Activated T-cell treated with anti-CD3 and anti-CD28 coated beads, Interleukin-2, amount 50 U/mL, for 24 hours (primary cell): ENCODE measurements at places on chromosomes 7 and 10.

DNA sequence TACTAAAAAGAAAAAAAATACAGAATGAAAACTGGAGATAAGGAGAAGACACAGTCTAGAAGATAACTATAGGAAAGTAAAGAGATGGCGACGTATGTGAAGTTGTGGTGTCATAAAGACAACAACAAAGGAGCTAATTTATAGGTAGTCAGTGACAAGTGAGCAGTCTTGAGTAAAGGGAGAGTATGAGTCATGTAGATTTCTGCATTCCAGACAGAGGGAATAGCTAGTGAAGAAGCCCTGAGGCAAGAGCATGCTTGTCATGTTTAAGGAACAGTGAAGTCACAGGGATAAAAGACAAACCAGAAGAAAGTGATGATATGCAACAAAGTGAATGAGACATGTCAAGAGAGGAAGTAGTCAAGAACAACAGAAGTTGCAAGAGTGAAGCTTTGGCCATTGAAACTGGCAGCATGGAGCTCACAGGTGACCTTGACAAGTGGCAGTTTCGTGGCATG lies 2.3 kb upstream of the MIOS start:
- DNase-seq: no peak

- DNase-seq: no peak
Measured at GRCh38 chr7:136405931-136406777, 429.0 kb upstream of the MTPN start.

DNA sequence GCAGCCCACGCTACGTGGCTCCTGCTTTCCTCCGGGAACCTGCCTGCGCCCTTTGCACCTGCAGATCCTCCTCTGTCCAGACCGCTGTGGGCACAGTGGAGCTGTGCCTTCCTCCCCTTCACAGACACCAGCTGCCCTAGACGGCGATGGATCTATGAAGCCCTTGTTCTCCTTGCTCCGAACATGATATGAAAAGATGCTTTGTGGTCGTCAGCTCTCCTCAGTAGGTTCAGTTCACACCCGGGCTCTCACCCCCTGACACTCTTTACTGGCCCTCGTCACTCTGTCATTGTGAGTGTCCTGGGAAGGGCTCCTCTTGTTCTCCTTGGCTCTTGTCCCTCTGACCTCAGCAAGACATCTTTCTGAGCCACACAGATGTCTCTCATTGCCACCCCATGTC lies 4.2 kb downstream of the ZNF488 start:
- no peak for DNase-seq

- DNase-seq: no peak
Measured at GRCh38 chr7:30987178-30987577, 23.4 kb downstream of the GHRHR start.

GRCh38 chr10:97018251-97019212 lies 167.2 kb downstream of the SLIT1 start:
- DNase-seq: peak; percentile 23

- no peak for DNase-seq
Measured at GRCh38 chr10:58319599-58319998, 15.2 kb upstream of the UBE2D1 start.

DNA sequence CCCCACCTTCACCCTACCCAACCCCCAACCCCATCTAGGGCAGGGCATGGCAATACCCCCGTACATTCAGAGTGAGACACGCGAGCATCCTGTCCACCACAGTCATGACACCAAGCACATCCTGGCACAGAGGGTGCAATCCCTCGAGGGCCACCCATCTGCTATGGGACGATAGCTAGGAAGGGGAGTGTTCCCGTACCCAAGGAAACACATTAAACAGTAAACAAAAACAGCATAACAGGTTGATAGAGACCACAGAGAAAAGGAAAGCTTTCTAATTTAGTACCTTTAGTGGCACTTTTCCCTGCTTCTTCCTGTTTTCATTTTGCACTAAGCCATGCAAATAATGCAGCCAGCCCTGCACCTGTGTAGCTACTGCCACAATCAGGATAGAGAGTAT lies 2.3 kb upstream of the SMKR1 start:
- DNase-seq: no peak

DNA sequence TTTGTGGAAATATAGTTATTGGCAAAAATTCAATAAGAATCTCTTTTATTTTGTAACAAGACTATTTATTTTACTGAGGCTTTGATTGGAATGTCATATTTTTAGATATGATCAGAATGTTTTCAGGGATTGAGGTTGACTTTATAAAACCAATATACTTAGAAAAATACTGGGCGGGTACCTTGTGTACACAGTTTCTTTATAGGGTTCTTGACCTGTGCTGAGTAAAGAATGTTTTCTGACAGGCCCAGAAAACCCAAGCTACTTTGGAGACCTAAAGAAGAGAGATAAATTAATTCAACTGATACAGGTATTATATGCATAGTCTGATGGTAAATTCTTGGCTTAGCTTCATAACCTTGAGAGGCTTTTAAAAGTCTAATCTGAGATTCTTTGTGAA lies 23.9 kb upstream of the SPAM1 start:
- no peak for DNase-seq
